ENCODE measurements at places on chromosomes 12 and 14. TPM values are rescaled to one million over a fixed set of nuclear protein-coding genes. Genes with fewer than 3 reads are reported as not detected.

GRCh38 chr12:73529954-73530353 is 1007.7 kb upstream of the ATXN7L3B start:
- no peak for DNase-seq
- no peaks in the 10 kb centered on the region for H3K36me3 ChIP-seq
- no peak overlapping the region for H3K4me3 ChIP-seq
- H3K27me3 ChIP-seq = no peaks in the 10 kb centered on the region

DNA sequence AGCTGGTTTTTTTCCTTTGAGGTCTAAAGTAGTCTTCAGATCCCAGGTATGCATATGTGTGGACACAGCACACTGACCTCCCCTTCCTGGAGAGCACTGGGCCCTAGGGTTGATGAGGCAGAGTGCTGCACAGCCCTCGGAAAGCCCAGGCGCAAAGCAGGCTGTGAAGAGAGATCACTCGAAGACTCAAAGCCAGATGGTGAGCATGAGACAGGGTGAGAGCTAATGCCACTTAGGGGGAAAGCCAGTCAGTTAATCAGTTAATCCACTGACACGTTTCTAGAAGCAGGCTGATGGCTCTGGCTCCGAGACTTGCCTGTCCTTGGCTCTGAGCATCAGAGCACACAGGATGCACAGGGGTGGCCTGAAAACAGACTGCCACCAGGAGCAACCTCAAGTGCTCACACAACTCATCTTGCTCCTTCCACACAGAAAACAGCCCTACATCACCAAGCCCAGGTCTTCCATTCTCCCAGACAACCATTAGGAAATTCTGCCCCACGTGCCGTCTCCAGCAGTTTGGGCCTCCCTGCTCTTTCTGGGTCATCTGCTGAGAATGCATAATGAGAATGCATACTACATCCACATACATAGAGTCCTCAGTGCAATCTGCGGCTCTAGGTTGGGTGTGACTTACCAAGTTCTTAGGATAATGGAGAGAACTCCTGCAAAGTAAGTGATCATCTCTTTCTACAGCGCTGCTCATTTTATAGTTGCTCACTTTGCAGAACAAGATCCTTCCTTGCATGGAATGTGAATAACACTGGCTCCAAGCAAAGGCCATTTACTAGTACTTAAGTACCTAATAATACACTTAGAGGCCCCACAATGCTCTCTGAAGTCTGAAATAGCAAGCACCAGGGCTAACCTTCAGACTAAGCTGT is 12.0 kb downstream of the AQP6 start:
- H3K27ac ChIP-seq = peak overlapping the region; percentile 83
- DNase-seq = peak; percentile 66
- no peaks in the 10 kb centered on the region for H3K27me3 ChIP-seq
- no peak overlapping the region for H3K4me3 ChIP-seq
- peaks cover 17% of the 10 kb centered on the region for H3K4me1 ChIP-seq

The MAP1LC3B2 gene
- total RNA-seq = 2.1 TPM

The KRT73 gene
- total RNA-seq = not detected

- no peaks in the 10 kb centered on the region for H3K4me1 ChIP-seq
- no peaks in the 10 kb centered on the region for H3K36me3 ChIP-seq
- H3K4me3 ChIP-seq = no peak overlapping the region
- H3K27ac ChIP-seq = no peak overlapping the region
These were observed 25.1 kb downstream of the DYRK4 start for GRCh38 chr12:4587108-4587507.

GRCh38 chr12:10012630-10013330 is 2.4 kb downstream of the CLEC12B start:
- peaks cover 18% of the 10 kb centered on the region for H3K27me3 ChIP-seq
- H3K27ac ChIP-seq = no peak overlapping the region
- H3K36me3 ChIP-seq = no peaks in the 10 kb centered on the region

DNA sequence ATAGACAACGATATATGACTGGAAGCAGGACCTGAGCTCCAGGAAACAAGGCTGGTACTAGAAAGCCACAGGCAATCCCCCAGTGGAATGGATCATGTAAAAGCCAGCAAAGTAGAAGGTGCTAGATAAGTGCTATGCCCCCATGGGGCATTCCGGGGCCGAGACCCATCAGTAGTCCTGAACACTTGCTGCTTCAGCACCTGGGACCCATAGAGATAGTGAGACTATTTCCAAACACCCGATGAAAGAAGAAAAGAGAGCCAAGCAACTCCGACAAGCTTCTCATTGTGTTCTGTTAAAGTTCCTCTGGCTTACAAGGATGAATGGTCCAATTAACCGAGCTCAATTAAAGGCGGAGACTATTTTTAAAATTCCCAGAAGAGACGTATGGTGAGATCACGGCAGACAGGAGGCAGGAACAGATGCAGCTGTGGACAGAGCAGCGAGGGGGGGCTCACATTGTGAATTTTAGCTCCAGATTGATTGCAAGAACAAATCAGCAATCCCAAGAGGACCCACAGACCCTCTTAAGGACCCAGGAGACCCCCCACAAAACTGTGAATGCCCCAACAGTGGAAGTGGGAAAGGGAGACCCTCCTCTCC is 142.5 kb upstream of the OVCH1 start:
- DNase-seq = no peak
- H3K27ac ChIP-seq = peak overlapping the region; percentile 78
- H3K36me3 ChIP-seq = peaks cover 15% of the 10 kb centered on the region
- peaks cover 16% of the 10 kb centered on the region for H3K4me1 ChIP-seq
- no peaks in the 10 kb centered on the region for H3K27me3 ChIP-seq
